ENCODE measurements at places on chromosomes 1 and 21.

DNA sequence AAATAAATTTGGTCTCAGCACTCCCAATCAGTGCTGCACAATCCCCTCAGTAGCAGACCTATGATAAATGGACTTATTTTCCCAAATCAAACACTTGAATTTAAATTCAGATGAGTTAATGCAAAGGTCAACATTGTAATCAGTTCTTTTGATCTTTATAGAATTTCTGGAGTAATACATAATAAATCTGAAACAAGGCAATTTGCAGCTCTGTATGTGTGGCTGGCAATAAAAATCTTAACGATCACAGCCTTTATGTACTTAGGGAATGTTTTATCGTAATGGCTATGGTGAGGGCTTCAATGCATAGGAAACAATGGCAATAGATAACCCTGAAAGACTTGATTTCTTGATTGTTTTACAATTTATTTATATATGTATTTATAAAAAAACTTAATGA, 91.4 kb downstream of the GPATCH2 start:
- no peak for DNase-seq

GRCh38 chr1:157181258-157181657, 43.1 kb upstream of the ETV3 start:
- no peak for DNase-seq

GRCh38 chr1:200260597-200261335, 149.1 kb downstream of the ZNF281 start:
- no peak for DNase-seq

GRCh38 chr1:45924736-45925135, 121.3 kb downstream of the MAST2 start:
- DNase-seq = no peak

- DNase-seq = no peak
These were observed 54.4 kb upstream of the NEK7 start for GRCh38 chr1:198102454-198102827.

- no peak for DNase-seq
These were observed 38.5 kb upstream of the LDLRAP1 start for GRCh38 chr1:25504706-25505595.

GRCh38 chr1:165927169-165927568, 99.8 kb downstream of the UCK2 start:
- DNase-seq = no peak

GRCh38 chr1:19006837-19007271, 50.4 kb upstream of the IFFO2 start:
- DNase-seq = no peak

- DNase-seq = no peak
These were observed 36.4 kb downstream of the TMEM53 start for GRCh38 chr1:44637702-44638411.

- no peak for DNase-seq
These were observed 91.6 kb upstream of the SAMD11 start for GRCh38 chr1:832136-832535.

DNA sequence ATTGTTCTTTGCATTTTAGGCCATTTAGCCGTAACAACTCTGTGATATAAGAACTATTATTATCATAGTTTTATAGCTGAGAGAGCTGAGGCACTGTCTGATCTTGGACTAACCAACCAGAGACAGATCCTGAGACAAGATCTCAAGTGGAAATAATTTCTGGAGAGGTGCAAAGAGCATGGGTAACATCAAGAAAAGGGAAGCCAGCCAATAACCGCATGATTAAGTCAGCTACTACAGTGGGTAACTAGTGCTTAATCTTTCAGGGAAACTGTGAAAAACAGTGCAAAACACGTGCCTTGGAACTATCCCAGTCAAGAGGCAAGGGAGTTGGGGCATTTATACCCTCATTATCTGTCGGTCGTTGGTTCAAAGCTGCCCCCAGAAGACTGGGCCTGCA, 105.8 kb downstream of the OMA1 start:
- DNase-seq = no peak

GRCh38 chr1:28200234-28200873, 23.9 kb upstream of the PTAFR start:
- DNase-seq = no peak

GRCh38 chr21:26732432-26733221, 112.6 kb downstream of the ADAMTS1 start:
- DNase-seq = no peak

DNA sequence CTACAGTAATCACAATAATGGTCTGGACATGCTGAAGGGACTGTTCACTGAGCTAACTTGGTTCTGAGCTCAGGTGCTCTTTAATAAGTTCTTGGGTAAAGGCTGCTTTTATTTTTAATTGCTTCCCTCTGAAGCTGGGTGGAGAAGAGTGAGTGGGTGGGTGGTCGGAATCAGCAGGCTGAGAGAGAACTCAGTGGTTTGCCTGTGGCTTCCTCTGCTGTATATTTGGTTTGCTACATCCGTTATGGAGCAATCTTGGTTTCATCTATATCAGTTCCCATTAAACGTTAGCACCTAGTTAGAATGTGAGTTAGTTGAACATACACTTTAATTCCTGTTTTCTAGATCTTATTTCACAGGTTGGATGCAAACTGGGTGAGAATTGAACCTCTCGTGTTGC, 23.3 kb downstream of the CNIH4 start:
- DNase-seq = peak; percentile 43

DNA sequence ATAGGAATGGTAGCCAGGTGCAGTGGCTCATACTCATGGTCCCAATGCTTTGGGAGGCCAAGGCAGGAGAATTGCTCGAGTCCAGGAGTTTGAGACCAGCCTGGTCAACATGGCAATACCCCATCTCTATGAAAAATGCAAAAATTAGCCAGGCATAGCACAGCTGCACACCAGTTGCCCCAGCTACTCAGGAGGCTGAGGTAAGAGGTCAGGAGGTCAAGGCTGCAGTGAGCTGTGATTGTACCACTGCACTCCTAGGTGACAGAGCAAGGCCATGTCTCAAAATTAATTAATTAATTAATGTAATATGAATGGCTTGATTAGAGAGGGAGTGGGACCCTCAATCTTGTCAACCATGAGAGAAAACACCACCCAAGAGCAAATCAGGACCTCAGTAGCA, 198.7 kb upstream of the DUSP10 start:
- no peak for DNase-seq

- DNase-seq = no peak
These were observed 64.0 kb downstream of the KIF21B start for GRCh38 chr1:200959411-200959921.

- DNase-seq = no peak
These were observed 33.1 kb downstream of the CNST start for GRCh38 chr1:246599315-246599714.

DNA sequence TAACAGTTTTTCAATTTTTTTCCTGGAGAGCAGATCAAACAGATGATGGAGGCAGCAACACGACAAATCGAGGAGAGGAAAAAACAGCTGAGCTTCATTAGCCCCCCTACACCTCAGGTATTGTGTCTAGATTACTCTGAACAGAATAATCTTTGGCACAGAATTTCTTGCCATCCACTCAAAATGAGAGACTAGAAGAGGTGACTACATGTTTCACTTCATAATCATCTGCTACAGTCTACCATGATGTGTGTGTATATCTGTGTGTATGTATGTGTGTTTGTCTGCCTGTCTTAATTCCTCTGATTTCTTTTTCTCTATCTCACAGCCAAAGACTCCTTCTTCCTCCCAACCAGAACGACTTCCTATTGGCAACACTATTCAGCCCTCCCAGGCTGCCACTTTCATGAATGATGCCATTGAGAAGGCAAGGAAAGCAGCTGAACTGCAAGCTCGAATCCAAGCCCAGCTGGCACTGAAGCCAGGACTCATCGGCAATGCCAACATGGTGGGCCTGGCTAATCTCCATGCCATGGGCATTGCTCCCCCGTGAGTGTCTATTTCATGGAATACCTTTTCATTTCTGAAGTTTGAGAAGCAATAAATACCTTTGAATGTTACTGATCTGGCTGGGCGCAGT, 11.4 kb downstream of the PRPF3 start:
- DNase-seq = no peak

GRCh38 chr1:36248250-36248894, 24.1 kb downstream of the THRAP3 start:
- no peak for DNase-seq

DNA sequence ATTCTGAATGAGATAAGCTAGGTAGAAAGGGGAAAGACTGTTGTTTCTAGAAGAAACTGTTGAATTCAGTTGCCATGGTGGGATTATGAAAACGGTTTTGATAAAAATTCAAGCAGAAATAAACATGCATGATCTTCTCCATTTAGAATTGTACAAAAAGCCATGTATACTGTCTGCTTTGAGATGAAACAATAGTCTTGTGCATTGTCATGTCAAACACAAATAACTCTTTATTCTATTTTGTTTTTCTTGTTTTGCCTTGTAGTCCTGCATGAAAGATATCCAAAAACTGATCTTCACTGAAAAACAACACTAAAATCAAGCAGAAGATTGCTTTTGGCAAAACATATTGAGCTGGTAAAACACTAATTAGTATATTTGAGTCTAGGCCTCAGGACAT, 659.9 kb downstream of the LTN1 start:
- no peak for DNase-seq

DNA sequence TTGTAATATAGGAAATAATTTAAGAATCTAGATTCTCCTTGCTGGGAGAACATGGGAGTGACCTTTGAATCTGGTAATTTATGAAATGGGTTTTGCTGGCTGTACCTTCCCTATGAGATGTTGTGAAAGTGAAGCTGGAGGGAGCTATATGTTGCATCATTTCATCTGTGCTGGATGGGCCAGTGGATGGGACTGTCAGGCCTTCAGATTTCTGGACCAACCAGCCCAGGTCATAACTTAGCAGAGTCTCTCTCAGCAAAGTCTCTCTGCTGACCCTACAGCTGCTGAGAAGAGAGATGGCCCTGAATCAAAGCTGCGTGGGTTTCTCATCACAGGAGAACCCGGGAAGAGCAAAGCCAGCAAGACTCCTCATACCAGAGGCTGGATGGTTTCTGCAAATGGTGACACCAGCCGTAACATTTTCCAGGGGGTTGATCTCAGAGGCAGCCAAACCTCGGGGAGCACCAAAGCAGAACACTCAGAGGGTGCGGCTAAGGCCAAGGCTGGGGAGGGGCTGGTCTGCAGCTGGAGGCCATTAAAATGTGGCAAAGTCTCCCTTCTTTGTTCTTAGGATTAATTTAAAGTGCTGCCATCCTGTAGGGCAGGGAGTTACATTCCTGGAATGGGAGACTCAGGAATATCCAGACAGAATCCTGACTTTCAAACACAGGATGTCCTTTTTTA, 18.2 kb upstream of the PTGFRN start:
- DNase-seq = no peak

DNA sequence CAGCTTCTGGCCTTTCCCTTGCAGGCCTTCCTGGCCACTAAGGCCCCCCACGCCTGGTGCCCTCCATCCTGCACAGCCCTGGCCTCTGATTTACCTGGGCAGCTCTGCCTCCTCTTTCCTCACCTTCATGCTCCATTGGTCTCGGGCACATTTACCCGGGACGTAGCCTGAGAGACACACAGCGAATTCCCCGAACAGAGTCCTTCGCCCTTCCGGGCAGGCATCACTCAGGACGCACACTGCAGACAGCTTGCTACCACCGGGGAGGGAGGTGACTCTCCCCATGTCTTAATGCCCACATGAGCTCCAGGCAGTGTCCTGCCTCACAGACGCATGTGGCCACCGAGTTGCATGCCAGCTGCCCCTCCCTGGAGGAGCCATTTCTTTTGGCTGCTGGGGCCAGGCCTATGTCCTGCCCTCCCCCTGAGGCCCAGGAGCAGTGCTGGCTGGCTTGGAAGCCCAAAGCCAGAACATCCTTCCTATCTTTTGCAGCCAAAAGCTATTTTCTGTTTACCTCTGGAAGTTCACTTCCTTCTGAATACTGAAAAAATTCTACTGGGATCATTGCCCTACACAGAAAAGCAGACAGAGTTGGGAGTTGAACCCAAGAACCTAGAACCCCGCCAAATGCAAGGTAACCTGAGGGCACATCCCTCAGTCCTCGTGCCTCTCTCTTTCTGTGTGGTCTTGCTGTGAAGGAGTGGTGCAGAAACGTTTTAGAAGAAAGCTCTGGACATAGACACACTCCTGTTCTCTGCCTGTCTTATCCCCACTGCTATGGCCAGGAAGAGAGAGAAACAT, 209.5 kb downstream of the TOMM20 start:
- no peak for DNase-seq

GRCh38 chr1:235683653-235684052, 34.1 kb upstream of the GNG4 start:
- no peak for DNase-seq

All from activated T-cell treated with anti-CD3 and anti-CD28 coated beads for 24 hours (primary cell).